Spleen (tissue), 13 donors: ENCODE measurements at places on chromosomes 2 and 18. TPM values are rescaled to one million over a fixed set of nuclear protein-coding genes. Genes with fewer than 3 reads are reported as not detected.

The SNORC gene
- total RNA-seq: 0.79 TPM

The AKAIN1 gene
- not detected for total RNA-seq

The CEP192 gene
- total RNA-seq: 35.8 TPM

The HAAO gene
- 12.3 TPM for total RNA-seq

DNA sequence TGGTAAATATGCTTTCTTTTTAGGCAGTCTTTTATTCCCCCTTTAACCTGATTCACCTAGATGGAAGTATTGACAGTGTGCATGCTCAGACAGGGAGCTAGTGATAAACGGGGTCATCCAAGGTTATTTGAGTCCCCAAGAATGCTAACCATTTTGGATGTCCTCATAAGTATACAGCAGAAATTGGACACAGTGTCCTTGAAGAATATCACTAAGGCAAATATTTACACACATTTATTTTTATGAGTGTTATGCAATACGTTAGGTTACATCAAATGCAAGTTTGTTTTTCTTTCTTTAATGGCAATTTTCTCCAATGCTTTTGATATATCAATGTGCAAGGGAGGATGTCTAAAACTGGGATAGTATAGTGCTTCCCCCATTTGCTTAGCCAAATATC is 23.6 kb downstream of the CNTNAP5 start:
- DNase-seq: no peak

DNA sequence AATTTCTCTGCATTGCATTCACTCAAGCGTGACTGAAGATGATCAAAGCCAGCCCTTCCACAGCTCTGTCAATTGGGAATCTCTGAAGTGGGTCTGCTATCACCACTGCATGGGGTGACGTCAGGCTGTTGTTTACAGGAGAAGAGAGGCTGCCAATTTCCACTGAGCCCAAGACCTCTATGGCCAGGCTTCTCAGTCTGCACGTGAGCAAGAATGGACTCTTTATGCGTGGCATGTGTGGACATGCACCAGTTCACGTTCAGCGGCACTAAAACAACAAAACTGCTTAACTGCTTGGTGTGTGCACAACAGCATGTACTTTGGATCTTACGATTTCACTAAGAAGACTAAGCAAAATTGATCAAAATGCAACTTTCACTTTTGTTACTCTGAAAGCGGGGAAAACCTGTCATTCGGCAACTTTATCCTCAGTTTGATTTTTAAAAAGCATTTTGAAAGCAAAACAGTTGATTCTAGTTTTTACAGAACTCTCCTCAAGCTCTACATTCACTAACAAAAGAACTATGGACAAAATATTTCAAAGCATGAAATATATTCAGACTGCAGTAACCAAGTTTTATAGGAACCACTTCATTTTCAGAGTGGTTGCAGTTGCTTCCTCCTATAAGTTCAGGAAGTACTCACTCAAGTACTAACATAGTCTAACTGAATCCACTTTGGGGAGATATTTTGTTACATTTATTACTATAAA is 77.0 kb upstream of the SERTAD2 start:
- peak; percentile 82 for DNase-seq

GRCh38 chr2:86790134-86790675 is 508 bp downstream of the CD8A start:
- DNase-seq: peak; percentile 79

GRCh38 chr2:206378835-206379234 is 64.5 kb upstream of the ADAM23 start:
- no peak for DNase-seq

- no peak for DNase-seq
These were observed 12.6 kb upstream of the POLE4 start for GRCh38 chr2:74945788-74946331.

- no peak for DNase-seq
These were observed 214.4 kb downstream of the MYT1L start for GRCh38 chr2:2116657-2117056.

- no peak for DNase-seq
These were observed 151.3 kb upstream of the SLC39A10 start for GRCh38 chr2:195505701-195506100.

GRCh38 chr2:161947406-161947805 is 126.6 kb downstream of the DPP4 start:
- no peak for DNase-seq

- peak; percentile 99 for DNase-seq
These were observed at the start of gene SLC66A2 for GRCh38 chr18:79951545-79952455. SLC66A2 (minus strand) TSS chr18:79951653; CDS start chr18:79950926, 727 bp downstream.

DNA sequence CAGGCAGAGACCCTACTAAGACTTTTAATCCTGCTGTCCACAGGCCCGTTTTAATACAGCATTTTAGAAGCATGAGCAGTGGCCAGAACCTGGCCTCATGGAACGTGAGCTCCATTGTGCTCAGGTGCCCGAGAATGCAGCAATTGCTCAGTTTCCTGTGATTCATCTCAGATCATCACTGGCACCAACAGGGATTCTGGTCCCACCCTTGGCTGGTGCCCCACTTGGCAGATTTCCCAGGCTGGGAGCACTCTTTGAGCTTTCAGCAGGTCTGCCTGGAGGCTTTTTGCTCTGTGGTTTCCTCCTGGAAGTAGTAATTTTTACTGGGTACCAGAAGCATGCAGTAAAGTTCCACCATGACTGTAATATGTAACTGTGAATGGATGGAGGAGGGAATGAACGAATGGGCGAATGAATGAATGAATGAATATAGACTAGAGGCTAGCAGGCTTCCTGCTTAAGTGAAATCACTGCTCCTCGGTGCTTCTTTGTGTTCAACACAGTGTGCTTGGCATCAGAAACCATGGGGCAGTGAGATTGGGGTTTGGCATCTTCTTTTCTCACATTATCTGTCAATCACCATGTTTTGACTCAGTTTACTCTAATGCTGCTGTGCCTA is 312.9 kb downstream of the PRKCE start:
- peak; percentile 80 for DNase-seq

GRCh38 chr18:49899657-49900330 is 86.5 kb upstream of the ACAA2 start:
- DNase-seq: no peak
